ENCODE measurements at places on chromosomes 11 and 22.

DNA sequence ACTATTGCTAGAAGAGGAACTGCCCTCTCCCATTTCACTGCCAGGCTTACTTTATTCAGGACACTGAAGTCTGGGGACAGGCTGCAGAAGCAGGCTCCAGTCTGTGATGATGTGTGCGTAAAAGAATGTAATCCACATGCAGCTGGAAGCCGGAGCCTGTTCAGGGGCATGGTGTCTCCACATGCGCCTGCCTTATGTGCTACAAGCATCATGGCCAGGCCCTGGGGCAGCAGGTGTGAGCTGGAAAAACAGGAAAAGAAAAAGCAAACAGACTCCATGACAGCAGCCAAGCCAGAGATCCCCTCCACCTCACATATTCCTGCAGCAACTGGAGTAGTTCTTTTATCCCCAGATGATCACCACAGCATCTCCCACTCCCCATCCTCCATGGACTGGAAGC, 33.4 kb downstream of the ARFGAP2 start:
- peak; percentile 57 for DNase-seq

GRCh38 chr11:50178737-50179136, 146.1 kb downstream of the OR4C45 start:
- no peak for DNase-seq

DNA sequence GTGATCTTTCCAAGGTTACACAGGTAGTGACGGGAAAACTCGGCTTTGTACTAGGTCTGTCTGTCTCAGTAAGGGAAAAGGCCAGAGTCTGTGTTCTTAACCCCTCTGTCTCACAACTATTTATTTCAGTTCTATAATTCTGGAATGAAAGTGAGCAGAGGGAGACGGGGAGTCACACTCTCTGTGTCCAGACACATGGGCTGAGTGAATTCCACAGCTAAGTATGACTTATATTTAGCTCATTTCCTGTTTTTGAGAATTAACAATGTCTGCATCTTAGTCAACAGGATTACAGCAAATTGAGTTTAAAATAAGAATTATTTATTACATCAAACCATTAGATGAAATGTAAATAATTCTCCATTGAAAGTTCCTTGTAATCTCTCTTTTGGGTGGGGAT, 62.5 kb upstream of the OR4B1 start:
- peak; percentile 62 for DNase-seq

DNA sequence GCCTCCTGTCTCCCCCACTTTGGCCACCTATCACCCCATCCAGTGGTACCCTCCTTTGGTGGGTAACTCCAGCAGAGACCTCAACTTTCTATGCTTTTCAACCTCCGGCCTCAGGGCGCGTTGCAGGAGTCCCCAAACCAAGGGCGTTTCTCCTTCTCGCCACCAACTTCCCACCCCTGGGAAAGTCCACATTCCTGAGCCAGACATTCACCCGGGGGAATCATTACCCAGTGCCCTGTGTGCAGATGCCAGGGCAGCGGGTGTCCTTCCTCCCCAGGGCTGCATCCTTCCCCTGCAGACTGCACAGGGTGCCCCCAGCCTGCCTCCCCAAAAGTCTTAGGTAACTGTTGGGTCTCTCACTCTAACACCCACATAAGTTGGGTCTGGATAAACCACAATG, 26.4 kb downstream of the MYEOV start:
- no peak for DNase-seq

DNA sequence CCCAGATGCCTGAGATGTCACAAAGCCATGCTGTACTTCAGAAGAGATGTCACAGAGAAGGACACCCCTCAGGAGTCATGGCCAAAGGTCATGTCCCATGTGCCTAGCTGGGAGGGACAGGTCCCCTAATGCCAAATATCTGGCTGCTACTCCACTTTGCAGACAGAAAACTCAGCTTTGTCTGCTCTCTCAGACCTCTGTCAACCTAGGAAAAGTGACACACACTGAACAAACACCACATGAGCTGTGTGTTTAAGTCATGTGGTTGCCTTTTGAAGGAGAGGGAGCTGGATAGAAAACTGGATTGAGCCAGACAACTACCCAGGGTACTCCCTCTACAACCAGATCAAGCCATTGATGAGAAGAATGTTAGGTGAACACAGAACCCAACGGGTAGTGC, 3.5 kb downstream of the TRIM66 start:
- no peak for DNase-seq

DNA sequence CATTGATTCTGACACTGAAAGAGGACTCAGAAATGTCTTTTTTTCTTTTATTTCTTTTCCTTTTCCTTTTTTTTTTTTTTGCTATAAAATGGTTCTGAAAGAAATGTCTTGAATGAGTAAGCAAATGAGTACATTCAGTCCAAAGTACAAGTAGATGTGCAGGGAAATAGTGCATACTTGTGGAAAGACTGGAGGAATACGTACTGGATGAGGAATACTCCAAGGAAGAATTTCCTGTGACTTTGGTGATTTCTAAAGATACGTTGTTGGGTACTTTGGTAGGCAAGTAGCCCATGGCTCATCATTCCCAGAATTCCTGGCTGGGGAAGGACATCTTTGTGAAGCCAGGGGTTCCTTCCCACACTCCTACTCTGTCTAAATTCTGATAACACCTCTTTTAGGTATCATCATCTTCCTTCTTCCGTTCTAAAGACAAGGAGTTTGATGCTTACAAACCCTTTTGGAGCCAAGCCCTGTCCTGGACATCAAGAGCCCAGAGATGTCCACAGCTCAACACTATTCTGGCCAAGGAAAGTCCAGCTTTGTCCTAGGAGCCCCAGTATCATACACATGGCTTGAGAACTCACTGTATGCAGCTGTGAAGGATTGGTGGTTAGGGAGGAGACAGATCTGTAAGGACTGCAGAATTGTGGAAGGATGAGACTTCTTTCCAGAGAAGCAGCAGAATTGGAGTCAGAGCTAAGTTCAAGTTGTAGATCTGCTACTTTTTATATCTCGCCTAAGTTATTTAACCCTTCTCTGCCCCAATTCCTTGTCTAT, 4.8 kb upstream of the NUP98 start:
- DNase-seq = peak; percentile 79

Measured in fibroblast of mammary gland (primary cell).